CD14-positive monocyte (primary cell): ENCODE measurements at places on chromosomes 16 and 17. TPM values are rescaled to one million over a fixed set of nuclear protein-coding genes. Genes with fewer than 3 reads are reported as not detected.

MYL11 gene
- 1.6 TPM for polyA plus RNA-seq

GRB2 gene
- 262 TPM for polyA plus RNA-seq

TBC1D3B gene
- polyA plus RNA-seq: not detected

TMEM114 gene
- not detected in 2 replicates for polyA plus RNA-seq

BICDL2 gene
- polyA plus RNA-seq: not detected

TUBB3 gene
- not detected for polyA plus RNA-seq

MFSD11 gene
- 24.8 TPM for polyA plus RNA-seq

SLC16A13 gene
- 0.93 TPM for polyA plus RNA-seq

CRISPLD2 gene
- polyA plus RNA-seq: 40.7 and 60.0 TPM in 2 replicates

WDR90 gene
- 0.13 TPM for polyA plus RNA-seq

CDC6 gene
- not detected for polyA plus RNA-seq

EVI2A gene
- 58.9 and 121 TPM in 2 replicates for polyA plus RNA-seq

ZNF205 gene
- polyA plus RNA-seq: 1.3 TPM

CCL8 gene
- 0.17 and 0.27 TPM in 2 replicates for polyA plus RNA-seq

BEAN1 gene
- 0.06 and 0.12 TPM in 2 replicates for polyA plus RNA-seq

EVPLL gene
- not detected for polyA plus RNA-seq

KRTAP1-1 gene
- not detected for polyA plus RNA-seq

RNF222 gene
- polyA plus RNA-seq: not detected

LPCAT2 gene
- 47.1 TPM for polyA plus RNA-seq

CBLN1 gene
- polyA plus RNA-seq: not detected

CISD3 gene
- 7.1 and 15.6 TPM in 2 replicates for polyA plus RNA-seq

CNGB1 gene
- polyA plus RNA-seq: not detected

DUS2 gene
- 18.4 TPM for polyA plus RNA-seq

IRX3 gene
- not detected in 2 replicates for polyA plus RNA-seq

CSH1 gene
- polyA plus RNA-seq: not detected in 2 replicates

SEZ6L2 gene
- polyA plus RNA-seq: not detected

PIGQ gene
- 12.1 TPM for polyA plus RNA-seq

KRT12 gene
- not detected in 2 replicates for polyA plus RNA-seq

SULT1A1 gene
- 320 TPM for polyA plus RNA-seq

ATXN2L gene
- 4.8 TPM for polyA plus RNA-seq

ST6GALNAC1 gene
- not detected in 2 replicates for polyA plus RNA-seq

XAF1 gene
- 28.4 TPM for polyA plus RNA-seq

ANKRD13B gene
- 0.27 and 0.37 TPM in 2 replicates for polyA plus RNA-seq

TNFSF13 gene
- 491 TPM for polyA plus RNA-seq

CASKIN2 gene
- not detected for polyA plus RNA-seq

SLC47A1 gene
- polyA plus RNA-seq: 0.39 and 0.49 TPM in 2 replicates

FOXO3B gene
- polyA plus RNA-seq: not detected

KRTAP17-1 gene
- polyA plus RNA-seq: not detected

HIGD1B gene
- not detected in 2 replicates for polyA plus RNA-seq

DHRS7C gene
- not detected for polyA plus RNA-seq

KCNJ16 gene
- polyA plus RNA-seq: not detected

ELOB gene
- 150 and 308 TPM in 2 replicates for polyA plus RNA-seq

ACSM2B gene
- polyA plus RNA-seq: not detected

STX1B gene
- not detected for polyA plus RNA-seq

WSCD1 gene
- polyA plus RNA-seq: not detected in 2 replicates

NTN1 gene
- 0.03 TPM for polyA plus RNA-seq

MYH11 gene
- 0.06 TPM for polyA plus RNA-seq

FBXW10 gene
- 0.03 TPM in 1 of 2 replicates, not detected in the other for polyA plus RNA-seq
